Central memory CD4-positive, alpha-beta T cell (primary cell): ENCODE measurements at places on chromosomes 12 and 14.

GRCh38 chr12:65125247-65125646 lies 4.1 kb upstream of the WIF1 start:
- DNase-seq = no peak

DNA sequence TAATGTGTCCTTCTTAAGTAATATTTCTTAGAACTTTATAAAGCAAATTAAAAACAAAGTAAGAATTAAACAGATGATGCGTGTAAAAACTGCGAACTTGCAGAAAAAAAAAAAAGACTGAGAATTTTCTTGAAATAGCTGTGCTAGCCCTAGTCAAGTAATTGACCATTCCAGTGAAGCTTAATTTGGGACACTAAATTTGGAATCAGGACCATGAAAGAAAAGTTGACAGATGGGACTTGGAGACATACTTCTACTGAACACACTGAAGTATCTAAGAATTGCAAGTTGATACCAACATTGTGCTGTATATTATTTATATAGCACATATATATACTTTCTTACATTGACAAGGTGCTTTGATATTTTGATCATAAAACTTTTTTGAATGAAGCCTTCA lies 386.6 kb downstream of the KCNH5 start:
- DNase-seq = no peak

DNA sequence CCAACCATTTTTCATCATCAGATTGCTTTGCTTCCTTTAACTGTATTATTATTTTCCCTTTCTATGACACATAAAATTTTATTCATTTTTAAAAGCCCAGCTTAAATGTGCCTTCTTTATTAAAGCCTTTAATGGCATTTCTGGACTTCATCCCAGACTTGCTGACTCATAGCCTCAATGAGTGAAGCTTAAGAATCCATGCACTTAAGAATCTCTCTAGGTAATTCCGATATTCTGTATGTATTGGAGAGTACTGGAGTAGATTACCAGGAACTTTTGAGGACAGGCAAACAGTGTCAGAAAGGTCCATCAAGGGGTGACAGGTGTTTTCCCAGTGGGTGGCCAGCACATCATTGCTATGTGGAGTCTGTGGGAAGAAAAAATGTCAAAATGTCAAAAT lies 107.9 kb downstream of the PTPRQ start:
- no peak for DNase-seq

- no peak for DNase-seq
These were observed 59.0 kb downstream of the FAR2 start for GRCh38 chr12:29208060-29208459.

- DNase-seq = no peak
These were observed 11.2 kb downstream of the MAP4K5 start for GRCh38 chr14:50520947-50521815.

DNA sequence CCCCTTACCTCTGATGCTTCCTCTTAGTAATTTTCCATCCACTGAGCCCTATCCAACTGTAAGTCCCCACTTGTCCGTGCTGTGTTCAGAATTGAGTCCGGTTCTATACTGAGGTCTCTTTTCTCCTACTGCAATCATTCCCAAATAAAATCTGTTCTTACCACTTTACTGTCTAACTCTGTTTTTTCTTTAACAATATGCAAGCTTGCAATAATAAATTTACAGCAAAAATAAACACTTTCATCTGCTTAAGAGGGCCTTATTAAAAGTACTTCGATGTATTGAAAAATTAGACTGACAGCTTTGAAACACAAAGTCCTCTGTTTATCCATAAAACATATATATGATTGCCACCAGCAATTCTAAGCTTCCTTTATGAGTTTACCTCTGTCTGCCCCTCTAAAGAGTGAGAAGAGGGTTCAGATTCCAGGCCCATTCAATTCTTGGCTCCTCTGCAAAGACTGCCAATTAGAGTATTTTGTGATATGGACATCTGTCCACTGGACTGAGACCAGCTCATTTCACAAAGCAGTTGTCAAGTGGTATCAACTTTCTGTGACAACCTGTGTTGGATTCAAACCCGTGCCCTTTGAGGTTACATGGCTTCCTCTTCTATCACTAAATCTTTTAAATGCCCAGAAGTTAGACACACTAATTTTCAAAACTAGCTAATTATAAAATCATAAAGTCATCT lies 39.9 kb upstream of the G2E3 start:
- no peak for DNase-seq

GRCh38 chr12:132787877-132788276 lies 26.2 kb upstream of the ANKLE2 start:
- no peak for DNase-seq

- no peak for DNase-seq
These were observed 1012.1 kb downstream of the BCL11B start for GRCh38 chr14:98259881-98260280.

- no peak for DNase-seq
These were observed 127.7 kb downstream of the TMEM30B start for GRCh38 chr14:61153431-61153830.

GRCh38 chr12:6987956-6988553 lies 17.3 kb downstream of the EMG1 start:
- DNase-seq = no peak
